ENCODE measurements at places on chromosomes 3 and 15.

DNA sequence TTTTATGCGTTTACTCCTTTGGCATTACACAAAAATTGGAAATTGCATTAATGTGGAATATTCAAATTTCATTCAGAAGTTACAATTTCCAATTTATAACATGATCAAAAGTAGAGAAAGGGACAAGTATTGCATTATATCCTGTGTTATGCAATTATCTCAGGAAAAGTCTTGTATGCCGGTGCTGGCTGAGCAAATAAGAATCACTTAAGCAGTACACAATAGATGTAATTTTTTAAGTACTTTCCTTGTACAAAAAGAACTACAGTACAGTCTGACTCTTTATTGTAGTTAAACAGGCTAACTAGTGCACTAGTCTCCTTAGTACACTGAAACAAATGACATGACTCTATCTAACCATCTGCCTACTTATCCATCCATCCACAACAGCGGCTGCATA lies 493.2 kb upstream of the KCNMB2 start:
- no peak for DNase-seq

GRCh38 chr3:171614318-171614921 lies 154.2 kb upstream of the TNIK start:
- DNase-seq: no peak

- DNase-seq: no peak
Observed at GRCh38 chr3:22893644-22894325, 309.3 kb upstream of the UBE2E2 start.

DNA sequence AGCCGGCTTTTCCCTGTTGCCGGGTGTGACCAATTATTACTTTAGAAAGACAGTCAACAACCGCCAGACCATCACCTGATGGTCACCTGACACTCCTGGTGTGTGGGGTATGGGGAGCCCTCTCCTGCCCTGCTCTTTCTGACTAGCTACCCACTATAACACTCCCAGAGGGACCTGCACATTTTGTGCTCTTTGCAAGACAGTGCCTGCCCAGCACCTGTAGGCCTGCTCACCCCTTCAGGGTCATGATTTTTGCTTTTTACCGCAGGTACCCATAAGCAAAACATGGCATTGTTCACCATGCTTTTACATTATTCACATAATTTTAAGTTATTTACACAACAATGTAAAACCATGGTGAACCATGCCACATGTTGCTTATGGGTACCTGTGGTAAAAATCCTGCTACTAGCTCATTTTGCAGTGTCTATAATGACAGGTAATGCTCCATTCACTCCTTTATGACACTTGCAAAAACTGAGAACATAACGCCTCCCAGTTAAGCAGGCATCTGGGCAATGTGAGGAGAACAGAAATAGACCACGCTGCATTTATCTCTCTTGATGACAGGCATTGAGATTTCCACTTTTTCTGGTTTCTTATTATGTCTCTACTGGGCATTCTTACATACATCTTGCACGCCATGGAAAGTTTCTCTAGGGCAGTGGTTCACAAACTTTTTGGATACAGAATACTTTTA lies 9.9 kb downstream of the CCRL2 start:
- no peak for DNase-seq

- DNase-seq: no peak
Observed at GRCh38 chr3:190000187-190000860, 120.4 kb downstream of the P3H2 start.

- no peak for DNase-seq
Observed at GRCh38 chr15:89772932-89773583, 3.1 kb upstream of the MESP2 start.

DNA sequence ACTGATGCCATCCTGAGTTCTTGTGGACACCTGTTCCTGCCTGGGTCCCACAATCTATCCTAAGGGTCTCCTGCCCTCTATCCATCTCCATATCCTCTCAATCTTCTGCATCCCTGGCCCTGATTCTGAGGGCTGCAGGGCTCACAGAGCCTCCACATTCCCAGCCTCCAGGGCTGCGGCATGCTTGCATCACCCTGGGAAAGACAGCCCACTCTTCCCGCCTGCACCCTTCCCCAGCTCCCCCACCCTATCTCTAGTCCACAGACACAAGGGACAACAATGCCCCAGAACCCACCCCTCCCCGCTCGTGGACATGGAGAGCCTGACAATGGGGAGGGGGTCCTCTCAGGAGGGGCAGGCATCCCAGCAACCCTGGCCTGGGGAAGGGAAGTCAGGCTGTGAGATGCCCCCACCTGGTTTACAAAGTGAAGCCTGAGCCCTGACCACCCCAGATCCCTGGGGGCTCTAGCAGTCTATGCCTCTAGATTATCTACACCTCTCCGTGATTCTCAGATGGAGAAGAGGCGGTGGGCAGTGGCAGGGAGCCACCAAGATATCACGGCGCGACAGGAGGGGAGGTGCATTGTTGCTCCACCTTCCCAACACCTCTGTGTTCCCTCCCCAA lies 10.3 kb downstream of the SEMA3G start:
- no peak for DNase-seq

DNA sequence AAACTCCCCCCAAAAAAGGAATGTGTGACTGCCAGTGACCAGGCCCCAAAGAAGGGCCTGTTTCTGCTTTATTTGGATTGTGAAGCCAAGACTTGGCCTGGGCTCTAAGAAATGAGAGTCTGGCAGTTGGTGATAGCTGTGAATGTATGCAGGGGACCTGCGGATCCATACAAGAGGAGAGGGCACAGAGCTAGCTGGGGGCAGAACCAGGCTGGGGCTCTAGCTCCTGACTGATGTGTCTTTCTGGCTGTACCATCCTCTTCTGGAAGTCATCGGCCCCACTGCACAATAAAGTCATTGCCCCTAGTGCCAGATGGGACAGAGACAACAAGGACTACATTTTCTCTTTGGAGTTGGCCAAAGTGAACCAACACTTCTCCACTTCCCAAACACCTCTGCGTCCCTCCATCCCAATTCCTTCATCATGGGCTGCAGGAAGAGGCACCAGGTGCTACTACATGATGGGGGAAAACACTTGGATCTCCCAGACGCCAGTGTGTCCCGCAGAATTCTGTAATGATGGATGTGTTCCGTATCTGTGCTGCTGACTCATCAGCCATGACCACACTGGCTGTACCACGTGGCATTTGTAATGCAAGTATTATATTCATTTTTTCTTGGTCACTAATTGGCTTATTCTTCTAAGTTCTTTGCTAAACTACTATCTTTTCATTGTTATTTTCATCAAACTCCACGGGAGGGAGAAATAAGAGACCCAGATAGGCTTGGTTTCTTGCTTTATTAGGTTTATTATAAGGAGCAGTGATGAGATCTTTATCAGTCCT lies 1.7 kb upstream of the PLA2G4F start:
- DNase-seq: no peak

GRCh38 chr3:24018784-24019570 lies 73.9 kb downstream of the NR1D2 start:
- DNase-seq: no peak

GRCh38 chr3:71305231-71306206 lies 278.0 kb downstream of the FOXP1 start:
- no peak for DNase-seq

- DNase-seq: peak; percentile 28
Observed at GRCh38 chr3:173529062-173529711, 131.6 kb downstream of the NLGN1 start.

DNA sequence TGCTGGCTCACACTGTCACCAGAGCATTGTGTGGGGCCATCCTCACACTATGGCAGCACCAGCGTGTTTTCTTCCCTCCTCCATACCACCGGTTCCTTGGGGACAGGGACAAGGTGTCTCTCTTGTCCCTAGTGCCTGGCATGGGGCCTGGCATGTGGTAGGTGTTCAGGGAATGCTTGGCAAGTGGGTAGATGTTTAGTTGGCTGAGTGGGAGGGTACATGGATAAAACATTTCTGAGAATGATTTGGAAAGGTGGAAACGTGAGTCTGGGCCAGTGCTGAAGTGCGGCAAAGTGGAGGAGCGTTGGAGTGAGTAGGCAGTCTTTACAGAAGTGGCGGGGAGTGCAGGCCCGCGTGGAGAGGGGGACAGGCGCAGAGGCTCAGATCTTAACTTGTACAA lies 15.0 kb downstream of the SNAPC5 start:
- DNase-seq: no peak

DNA sequence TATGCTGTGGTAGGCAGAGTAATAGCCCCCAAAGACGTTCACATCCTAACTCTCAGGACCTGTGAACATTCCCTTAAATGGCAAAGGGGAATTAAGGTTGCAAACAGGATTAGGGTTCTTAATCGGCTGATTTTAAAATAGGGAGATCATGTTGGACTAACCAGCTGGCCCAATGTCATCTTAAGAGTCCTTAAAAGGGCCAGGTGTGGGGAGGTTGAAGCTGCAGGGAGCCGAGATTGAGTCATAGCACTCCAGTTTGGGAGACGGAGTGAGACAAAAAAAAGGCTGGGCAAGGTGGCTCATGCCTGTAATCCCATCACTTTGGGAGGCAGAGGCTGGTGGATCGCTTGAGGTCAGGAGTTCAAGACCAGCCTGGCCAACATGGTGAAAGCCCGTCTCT lies 1.6 kb upstream of the FLNB start:
- DNase-seq: no peak

DNA sequence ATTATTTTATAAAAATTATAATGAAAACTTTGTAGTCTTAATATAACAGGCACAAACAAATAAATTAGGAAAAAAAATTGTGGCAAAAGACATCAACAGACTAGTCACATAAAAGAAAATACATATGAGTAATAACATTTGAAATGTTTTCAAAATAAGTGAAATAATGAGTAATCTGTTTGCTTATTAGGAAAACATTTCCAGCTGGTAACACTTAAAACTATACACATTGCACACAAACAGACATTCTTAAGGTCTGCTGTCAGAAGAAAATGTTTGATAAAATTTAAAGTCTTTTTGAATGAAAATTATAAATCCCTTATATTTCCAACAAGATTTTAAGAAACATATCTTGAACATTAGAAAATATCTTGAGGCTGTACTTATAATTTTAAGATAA lies 1326.3 kb upstream of the CADM2 start:
- DNase-seq: no peak

DNA sequence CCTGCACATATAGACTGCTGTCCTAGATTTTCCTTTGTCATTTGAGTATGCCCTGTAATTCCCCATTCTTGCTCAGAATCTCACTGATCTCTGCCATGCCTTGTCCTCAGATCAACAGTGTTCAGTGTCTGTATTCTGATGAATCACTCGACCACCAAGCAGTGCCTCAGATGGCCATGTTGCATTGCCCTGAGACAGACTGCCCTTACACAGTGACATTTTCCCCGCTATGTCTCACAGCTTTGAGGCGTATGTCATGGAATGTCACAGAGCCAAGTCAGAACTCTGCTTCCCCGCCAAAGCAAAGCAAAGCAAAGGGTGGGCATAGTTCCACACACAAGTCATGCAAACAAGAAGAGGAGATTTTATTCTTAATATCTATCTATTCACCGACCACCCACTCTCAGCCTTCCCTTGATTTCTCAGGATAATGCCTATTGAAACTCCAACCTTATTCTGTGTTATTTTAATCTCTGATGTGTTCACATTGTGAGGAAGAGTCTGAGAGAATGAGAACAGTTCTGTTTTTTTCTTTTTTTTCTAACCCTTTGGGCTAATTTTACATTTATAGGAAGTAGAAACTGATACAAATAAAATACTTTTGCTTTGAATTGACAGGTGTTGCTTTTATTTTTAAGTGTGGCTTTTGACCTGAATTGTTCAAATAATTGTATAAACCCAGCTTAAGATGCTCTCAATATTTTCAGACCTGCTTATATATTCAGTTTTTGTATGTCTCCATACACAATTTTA lies 16.9 kb upstream of the PSMD6 start:
- no peak for DNase-seq

- no peak for DNase-seq
Observed at GRCh38 chr3:179308001-179308400, 14.8 kb upstream of the ZNF639 start.

DNA sequence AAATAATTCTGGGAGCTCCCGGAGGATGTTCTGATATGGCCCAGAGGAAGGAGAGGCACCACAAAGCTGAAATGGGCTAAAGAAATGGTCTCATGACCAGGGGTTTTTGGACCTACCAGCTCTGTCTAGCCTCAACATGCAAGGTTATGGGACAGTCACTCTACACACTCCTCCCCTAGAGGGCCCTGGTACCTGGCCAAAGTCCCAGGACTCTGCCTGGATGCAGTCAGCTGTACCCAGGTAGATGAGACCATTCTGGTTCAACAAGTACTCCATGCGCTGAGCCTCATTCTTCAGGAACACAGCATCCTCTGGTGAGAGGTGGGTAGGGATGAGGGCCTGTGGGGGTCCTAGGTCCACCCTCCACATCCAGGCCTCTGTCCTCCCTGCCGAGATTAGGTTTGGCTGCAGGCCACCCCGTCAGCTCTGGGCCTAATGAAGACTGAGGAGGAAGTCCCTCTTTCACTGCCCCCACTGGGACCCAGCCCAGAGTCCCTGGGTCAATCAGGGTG lies 9.5 kb downstream of the EPB42 start:
- no peak for DNase-seq

DNA sequence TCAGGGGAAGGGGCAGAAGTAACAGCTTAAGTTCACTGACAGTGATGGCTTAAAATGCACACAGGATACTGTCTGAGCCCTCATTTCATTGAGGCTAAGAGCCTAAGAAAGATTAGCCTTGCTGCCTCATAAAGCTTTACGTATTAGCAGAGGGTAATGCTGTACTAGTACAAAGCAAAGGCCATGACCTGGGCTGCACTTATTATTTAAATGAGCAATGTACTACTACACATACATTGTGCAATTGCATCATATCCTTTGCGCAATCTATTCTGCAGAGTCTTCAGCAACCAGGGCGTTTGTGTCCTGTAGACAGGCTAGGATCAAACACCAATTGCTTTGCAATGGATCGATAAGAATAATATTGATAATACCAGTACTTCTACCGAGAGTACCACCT lies 221.8 kb downstream of the TPRG1 start:
- DNase-seq: no peak

DNA sequence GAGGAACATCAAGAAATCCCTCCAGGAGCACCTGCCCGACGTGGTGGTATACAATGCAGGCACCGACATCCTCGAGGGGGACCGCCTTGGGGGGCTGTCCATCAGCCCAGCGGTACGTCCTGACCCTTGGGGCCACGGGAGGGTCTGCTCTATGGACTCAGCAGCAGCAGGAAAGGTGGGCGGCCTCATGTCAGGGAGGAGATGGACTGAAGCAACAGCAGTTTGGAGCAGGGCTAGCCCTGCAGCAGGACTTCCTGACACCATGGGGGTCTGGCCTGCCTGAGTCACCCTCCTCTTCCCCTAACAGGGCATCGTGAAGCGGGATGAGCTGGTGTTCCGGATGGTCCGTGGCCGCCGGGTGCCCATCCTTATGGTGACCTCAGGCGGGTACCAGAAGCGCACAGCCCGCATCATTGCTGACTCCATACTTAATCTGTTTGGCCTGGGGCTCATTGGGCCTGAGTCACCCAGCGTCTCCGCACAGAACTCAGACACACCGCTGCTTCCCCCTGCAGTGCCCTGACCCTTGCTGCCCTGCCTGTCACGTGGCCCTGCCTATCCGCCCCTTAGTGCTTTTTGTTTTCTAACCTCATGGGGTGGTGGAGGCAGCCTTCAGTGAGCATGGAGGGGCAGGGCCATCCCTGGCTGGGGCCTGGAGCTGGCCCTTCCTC lies 24.2 kb downstream of the HDAC11 start:
- no peak for DNase-seq

DNA sequence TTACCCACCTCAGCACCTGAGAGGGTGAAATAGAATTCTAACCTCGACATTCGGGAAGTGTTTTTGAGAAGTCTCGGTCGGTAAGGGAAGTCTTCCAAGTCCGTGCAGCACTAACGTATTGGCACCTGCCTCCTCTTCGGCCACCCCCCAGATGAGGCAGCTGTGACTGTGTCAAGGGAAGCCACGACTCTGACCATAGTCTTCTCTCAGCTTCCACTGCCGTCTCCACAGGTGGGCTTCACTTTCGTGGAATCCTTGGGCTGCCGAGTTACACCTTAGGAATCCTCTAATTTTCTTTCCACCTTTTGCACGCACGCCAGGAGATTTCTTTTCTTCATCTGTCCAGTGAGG lies 775 bp downstream of the CCNDBP1 start:
- no peak for DNase-seq

Data from NCI-H510A (cell line).